Chondrocyte (in vitro differentiated cells): ENCODE measurements at places on chromosomes 11 and 22. TPM values are rescaled to one million over a fixed set of nuclear protein-coding genes. Genes with fewer than 3 reads are reported as not detected.

DNA sequence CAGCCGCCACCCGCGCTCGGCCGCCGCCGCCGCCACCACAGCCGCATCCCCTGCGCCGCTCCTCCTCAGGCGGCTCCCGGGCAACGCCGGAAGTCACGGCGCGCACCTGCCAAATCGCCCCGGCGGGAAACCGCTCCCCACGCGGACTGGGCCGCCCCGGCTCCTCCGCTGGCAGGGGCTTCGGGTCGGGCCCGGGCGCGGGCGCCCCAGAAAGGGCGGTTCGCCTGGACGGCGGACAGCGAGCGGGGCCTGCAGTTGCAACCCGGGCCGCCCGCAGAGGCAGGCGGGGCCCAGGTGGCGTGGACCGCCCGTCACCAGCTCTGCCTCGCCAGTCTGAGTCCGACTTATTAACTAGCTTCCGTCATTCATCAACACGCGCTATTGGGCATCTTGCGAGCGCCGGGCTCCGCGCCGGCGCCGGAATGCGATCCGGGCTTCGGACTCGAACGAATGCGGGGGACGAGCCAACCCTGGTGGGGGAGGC is at the start of gene HIRA:
Gene HIRA (minus strand): TSS at position 85 of the 484 bp plus-strand sequence. CDS start 257 bp downstream, outside the sequence.
- H3K27ac ChIP-seq = peak within 1 kb of the TSS; percentile 93
- peak within 1 kb of the TSS; percentile 77 for H3K4me3 ChIP-seq
- DNase-seq = peak; percentile 94
- H3K4me1 ChIP-seq = peaks cover 50% of the 10 kb centered on the region
- H3K27me3 ChIP-seq = no peaks in the 10 kb centered on the region
- H3K36me3 ChIP-seq = peaks cover 4% of the 10 kb centered on the region

GRCh38 chr11:57668434-57668782 is 494 bp downstream of the ZDHHC5 start:
- no peak for DNase-seq
- H3K27ac ChIP-seq = peak overlapping the region; percentile 100
- no peaks in the 10 kb centered on the region for H3K27me3 ChIP-seq
- H3K4me3 ChIP-seq = peak overlapping the region; percentile 87

GRCh38 chr11:113255096-113255495 is 59.3 kb upstream of the TTC12 start:
- H3K27me3 ChIP-seq = no peaks in the 10 kb centered on the region
- DNase-seq = no peak
- no peak overlapping the region for H3K4me3 ChIP-seq
- no peaks in the 10 kb centered on the region for H3K36me3 ChIP-seq

- no peak overlapping the region for H3K4me3 ChIP-seq
- H3K36me3 ChIP-seq = no peaks in the 10 kb centered on the region
- H3K27me3 ChIP-seq = peaks cover 24% of the 10 kb centered on the region
- H3K4me1 ChIP-seq = no peaks in the 10 kb centered on the region
- no peak overlapping the region for H3K27ac ChIP-seq
- no peak for DNase-seq
Measured at GRCh38 chr11:134574425-134574824, 162.4 kb upstream of the B3GAT1 start.

DNA sequence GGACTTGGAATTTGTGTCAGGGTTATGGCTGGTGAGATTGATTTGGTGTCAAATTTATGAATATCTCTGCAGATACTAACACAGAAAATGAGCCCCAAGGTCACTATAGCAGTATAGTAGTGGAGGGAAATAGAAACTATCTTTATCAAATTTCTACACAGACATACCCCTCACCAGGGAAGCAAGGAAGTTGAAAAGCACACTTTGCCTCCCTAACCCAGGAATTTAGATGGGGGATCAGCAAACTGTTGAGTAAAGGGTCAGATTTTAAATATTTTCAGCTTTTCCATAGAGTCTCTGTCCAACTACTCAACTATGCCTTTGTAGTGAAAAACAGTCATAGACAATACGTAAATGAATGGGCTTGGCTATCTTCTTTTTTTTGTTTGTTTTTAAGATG is 12.8 kb downstream of the CRKL start:
- no peaks in the 10 kb centered on the region for H3K27me3 ChIP-seq
- H3K4me1 ChIP-seq = peaks cover 15% of the 10 kb centered on the region
- H3K36me3 ChIP-seq = peaks cover 8% of the 10 kb centered on the region
- no peak for DNase-seq
- no peak overlapping the region for H3K4me3 ChIP-seq

DNA sequence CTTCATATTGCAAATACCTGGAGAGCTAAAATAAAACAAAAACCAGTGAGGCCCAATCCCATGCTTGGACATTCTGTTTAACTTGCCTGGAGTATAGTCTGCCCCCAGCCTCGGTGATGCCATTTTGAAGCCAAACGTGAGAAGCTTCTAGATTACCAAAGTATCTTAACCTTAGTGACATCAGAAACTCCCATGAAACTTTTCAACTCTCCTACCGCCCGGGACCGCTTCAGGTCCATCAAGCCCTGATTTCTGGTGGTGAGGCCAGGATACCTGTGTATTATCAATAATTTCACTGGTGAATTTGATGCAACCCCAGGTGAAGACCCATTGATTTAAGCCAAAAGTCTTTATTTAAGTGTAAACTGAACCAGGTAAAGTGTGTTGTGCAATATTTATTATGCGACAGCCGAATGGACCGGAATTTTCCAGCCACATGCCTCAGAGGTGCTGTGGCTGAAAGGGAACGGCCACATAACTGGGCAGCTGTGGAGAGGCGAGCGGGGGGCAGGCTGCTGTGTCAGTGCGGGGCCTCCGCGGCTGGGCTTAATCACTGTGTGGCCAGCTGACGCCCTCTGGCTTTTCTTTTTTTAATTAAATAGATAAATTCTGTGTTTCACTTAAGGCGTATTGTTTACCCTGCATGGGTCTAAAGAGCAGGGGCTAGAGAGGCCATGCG is 385.5 kb upstream of the B3GAT1 start:
- no peak for DNase-seq
- peaks cover 17% of the 10 kb centered on the region for H3K4me1 ChIP-seq
- H3K27ac ChIP-seq = no peak overlapping the region
- H3K27me3 ChIP-seq = peaks cover 27% of the 10 kb centered on the region

The MRGPRF gene
- 1.6 to 8.8 TPM (median 8.2 TPM) in 3 replicates for total RNA-seq
